HAP-1 (cell line): ENCODE measurements at places on chromosomes 11 and 22.
A peak's percentile ranks its signal among the peaks of the same experiment; 100 is the strongest.

- DNase-seq = no peak
These were observed 98.0 kb upstream of the TBCEL start for GRCh38 chr11:120925944-120926343.

DNA sequence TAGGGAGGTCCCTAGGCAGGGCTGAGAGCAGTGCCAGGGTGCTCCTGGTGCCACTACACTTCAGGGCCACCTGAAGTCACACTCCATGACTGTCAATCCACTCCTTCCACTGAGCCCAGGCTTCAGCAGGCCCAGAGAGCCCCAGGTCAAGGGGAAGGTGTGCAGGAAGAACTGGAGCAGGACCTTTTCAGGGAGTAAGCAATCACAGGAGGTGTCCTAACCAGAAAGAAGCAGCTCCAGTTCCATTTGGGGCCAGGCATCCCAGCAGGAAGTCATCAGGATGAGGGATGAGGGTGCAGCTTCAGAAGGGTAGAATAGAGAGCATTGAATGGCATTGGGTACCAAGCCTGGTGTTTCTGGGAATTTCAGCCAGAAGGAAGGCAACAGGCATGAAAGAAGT lies 556.5 kb downstream of the INSC start:
- DNase-seq = no peak

GRCh38 chr22:30286813-30287647 lies 2.3 kb downstream of the CASTOR1 start:
- peak; percentile 29 for DNase-seq

DNA sequence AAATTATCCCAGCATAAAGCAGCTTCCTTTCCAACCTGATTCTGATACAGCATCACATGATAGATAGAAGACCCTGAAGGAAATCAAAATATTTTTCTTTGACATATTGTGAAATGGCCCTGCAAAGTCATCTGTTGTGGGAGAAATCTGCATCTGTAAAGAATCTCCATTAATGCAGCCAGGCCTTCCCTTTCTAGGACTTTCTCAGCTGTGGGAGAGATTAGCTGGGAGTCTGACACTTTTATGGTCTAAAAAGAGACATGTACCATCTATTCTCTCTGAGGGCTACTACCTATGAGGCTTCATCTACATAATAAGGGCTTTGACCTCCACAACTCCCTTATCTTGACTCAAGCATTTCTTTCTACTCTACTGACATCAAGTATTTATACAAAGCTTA lies 238.1 kb downstream of the SWAP70 start:
- peak; percentile 92 for DNase-seq

- DNase-seq = no peak
These were observed 90.0 kb downstream of the GRIK4 start for GRCh38 chr11:120601536-120601935.

DNA sequence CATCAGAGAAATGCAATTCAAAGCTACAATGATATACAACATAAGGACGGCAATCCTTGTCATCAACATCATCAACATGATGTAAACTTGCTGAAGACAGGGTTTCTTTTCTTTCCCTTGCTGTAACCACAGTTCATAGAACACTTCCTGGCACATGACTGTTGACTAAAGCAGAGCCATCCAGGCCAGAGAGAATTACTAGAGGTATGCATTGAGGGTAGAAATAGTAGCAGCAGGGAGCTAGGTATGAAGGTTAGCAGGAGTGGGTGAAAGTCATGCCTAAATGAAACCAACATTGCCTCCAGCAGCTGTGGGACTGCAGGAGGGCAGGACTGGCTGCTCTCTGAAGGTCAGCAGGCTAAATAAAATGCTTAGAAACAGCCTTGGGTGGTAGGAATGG lies 103.7 kb downstream of the LRRC32 start:
- no peak for DNase-seq

DNA sequence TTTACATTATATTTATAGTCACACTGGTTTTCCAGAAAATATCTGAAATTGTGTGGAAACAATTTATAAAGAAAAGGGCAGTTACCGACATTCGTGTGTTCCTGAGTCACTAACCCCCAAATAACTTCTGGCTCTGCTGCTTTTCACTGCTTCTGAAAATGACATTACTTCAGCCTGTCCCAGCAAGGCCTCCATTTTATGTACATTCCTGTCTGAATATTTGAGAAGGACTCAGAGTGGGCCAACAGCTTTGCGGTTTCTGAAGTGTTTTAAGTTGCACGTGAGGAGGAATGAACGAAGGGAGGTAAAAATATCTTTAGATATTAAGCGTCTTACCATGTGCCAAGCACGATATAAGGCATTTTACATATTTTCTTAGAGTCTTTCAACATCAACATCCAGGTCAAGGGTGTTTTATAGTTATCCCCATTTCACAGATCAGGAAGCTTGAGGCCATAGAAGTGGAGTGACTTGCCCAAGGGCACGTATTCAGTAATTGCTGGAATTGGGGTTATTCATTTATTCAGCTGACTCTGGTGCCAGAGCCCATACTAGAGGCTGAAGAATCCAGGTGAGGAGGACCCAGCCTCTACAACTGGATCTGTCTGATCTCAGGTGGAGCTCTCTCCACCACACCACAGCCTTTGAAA lies 30.8 kb upstream of the WNT11 start:
- DNase-seq = no peak

- no peak for DNase-seq
These were observed 8.0 kb downstream of the NCAPH2 start for GRCh38 chr22:50516068-50516467.

- DNase-seq = no peak
These were observed 43.2 kb downstream of the KIAA1671 start for GRCh38 chr22:24995649-24996180.

GRCh38 chr11:91078221-91078620 lies 855.4 kb upstream of the CHORDC1 start:
- DNase-seq = no peak

DNA sequence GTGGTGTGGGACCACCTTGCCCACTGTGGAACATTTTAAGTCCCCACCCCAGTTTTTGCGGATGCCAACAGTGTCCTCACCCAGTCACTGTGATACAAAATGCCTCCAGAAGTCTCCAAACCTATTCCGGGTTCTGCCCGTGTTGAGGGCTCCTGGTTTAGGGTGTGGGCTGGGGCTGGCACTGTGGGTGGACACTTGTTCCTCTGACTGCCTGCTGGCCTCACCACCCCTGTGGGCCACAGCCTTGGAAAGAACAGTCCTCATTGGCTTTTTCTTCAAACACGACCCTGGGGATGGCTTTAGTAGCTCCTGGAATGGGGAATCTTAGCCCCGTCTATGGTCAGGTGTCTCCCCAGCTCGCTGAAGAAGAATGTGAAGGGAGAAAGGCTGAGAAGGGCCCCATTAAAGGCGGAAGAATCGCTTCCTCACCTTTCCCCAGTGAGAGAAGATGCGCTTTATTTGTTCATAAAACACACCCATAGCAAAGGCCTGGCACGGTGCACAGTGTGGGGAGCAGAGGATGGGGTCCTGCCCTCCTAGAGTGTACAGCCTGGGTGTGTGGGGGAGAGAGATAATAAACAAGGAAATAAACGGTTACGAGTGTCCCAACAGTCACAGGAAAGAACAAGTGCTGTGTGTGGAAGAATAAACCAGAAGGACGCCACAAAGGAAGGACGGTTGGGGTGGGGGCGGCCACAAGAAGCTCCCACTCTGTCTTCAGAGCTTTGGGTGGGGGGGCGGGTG lies 91.6 kb upstream of the SLC22A12 start:
- no peak for DNase-seq

- peak; percentile 13 for DNase-seq
These were observed 9.4 kb upstream of the GRIK4 start for GRCh38 chr11:120501976-120502755.

GRCh38 chr11:35281169-35281688 lies 138.1 kb downstream of the SLC1A2 start:
- DNase-seq = no peak

- no peak for DNase-seq
These were observed 29.1 kb upstream of the PANX2 start for GRCh38 chr22:50141462-50141861.

DNA sequence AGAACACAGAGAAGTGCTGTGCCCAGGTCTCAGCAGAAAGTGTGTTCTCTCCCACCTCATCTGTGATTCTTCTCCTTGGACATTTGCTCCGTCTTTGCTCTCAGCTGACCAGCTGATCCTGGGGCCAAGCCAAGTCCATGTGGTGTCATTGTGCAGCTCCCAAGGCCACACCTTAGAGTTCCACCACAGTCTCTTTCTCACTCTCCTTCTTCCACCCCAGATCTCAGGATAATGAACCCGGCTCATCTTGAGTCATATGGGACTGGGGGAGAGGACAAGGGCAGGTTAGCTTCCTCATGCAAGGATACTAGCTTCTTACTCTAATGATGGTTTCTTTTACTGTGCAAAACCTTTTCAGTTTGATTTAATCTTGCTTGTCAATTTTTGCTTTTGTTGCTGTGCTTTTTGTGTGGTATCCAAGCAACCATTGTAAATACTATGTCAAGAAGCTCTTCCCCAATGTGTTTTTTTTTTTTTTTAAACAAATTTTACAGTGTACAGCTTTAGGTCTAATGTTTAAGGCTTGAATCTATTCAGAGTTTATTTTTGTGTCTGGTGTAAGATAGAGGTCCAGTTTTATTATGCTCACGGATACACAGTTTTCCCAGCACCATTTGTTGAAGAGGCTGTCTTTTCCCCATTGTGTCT lies 75.0 kb upstream of the OR4B1 start:
- peak; percentile 50 for DNase-seq

DNA sequence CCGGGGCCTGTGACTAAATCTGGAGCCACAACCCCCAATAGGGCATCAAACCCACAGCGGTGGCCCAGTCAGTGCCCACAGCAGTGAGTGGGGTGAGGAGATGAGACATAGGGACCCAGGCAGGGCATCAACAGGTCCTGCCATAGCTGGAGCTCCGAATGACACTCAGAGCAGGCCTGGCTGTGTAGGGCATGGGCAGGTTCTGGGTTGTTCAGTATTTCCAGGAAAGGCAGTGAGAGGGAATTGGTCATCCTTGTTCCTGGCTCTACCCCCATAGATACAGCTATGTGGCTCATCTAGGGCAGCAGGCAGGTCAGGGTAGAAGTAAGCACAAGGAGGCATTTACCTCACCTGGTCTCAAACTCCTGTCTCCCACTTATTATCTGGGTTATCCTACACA lies 126.6 kb downstream of the BUD13 start:
- no peak for DNase-seq

DNA sequence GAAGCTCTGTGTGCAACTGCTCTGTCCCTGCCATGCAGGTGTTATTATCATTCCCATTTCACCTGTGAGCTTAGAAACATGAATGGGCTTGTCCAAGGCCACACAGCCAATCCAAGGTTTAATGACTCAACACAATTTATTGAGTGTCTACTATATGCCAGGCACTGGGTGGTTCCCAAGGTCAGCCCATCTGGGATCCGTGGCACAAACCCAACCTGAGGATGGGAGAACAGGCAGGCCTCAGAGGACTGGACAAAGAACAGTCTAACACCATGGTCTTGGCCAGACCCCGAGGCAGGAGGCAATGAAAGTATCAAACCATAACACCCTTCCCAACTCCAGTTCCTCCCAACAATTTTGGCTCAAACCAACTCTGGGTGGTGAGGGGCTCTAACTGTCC lies 15.7 kb downstream of the SPATA19 start:
- DNase-seq = no peak

DNA sequence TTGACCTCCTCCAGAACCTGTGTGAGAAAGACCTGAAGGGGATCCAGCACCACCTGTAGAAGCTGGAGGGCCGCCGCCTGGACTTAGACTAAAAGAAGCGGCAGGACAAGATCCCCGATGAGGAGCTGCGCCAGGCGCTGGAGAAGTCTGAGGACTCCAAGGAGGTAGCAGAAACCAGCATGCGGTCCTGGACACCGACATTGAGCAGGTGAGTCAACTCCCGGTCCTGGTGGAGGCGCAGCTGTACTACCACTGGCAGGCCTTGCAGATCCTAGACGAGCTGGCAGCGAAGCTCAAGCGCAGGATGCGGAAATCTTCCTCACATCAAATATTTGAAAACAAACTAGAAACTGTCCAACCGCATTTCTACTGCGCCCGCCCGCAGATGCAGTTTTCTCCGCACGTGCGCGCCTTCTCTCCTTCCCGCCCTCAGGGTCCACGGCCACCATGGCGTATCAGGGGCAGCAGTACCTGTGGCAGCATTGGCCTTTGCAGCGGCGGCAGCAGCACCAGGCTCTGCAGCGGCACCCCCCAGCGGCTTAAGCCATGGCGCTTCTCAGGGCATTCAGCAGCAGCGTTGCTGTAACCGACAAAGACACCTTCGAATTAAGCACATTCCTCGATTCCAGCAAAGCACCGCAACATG lies 10.2 kb downstream of the CLDN25 start:
- DNase-seq = no peak

DNA sequence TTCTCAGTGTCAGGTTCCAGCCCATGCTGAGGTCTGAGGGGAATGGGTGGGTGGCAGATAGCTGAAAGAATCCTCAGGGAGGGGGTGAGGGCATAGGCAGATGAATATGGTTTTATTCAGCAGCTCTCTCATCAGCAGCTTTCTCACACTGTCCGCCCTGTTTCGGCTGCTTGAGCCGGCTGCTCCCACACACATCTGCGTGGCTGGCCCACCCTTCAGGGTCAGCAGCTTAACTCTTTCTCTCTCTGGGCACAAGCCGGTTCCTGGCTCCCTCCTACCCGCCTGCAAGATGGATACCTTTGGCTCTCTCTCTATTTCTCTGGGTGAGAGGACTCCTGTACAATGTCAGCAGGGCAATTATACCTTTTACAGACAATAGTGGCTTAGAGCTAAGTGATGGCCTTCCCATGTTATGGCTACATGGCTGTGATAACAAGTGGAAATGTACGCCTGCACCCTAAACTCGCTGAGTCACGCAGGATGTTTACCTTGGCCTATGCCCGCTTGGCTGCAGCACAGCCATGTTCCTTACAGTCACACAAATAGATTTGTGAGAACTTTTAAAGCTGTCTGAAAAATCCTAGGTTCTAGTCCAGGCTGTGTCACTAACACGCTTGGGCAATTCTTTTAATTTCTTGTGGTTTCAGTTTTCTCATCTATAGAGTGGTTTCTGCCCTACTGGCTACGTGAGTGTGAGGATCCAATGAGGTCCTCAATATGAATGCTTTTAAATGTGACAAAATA lies 4.1 kb downstream of the MMP20 start:
- no peak for DNase-seq

DNA sequence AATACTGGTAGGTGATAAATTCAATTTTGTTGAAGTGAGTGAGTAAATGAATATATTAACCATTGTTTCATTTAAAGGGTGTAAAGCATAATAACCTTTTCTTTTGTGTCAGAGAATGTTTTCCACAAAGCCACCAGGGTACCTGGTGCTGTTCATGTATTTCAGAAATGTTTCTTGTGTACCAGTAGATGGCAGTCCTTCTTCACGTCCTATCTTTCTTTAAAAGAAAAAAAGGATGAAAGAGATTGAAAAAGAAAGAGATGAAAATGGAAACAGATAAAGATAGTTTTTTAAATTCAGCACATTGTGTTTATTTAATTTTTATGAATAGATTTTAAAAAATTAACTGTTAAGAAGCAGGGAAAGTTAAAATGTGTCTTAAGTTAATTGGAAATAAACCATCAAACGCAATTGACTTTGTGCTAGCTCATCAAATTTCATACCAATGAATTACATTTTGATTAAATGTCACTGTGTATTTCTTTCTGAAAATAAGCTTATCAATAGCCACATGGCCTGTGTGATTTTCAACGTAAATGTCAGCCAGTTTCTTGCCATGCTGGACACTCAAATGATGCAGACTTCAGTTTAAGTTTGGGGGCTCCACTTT lies 65.5 kb upstream of the CHORDC1 start:
- DNase-seq = no peak

- DNase-seq = no peak
These were observed 86.3 kb upstream of the FAT3 start for GRCh38 chr11:92138296-92138695.

- peak; percentile 75 for DNase-seq
These were observed 328.8 kb upstream of the PITPNB start for GRCh38 chr22:28247667-28248363.

- DNase-seq = peak; percentile 58
These were observed 103.4 kb downstream of the BRD1 start for GRCh38 chr22:49724030-49724892.
